ENCODE measurements at places on chromosomes 6 and 20. TPM values are rescaled to one million over a fixed set of nuclear protein-coding genes. Genes with fewer than 3 reads are reported as not detected.

Gene HSPA12B
- 0.72 TPM for polyA plus RNA-seq

Gene ASIP
- polyA plus RNA-seq = 0.62 TPM

Gene PRR18
- polyA plus RNA-seq = 0.29 TPM

Gene SPATA25
- 0.80 TPM for polyA plus RNA-seq

Gene CALHM5
- polyA plus RNA-seq = 0.44 TPM

Gene TP53INP2
- 14.5 TPM for polyA plus RNA-seq

Gene ADTRP
- polyA plus RNA-seq = 2.0 TPM

Gene MMP24
- polyA plus RNA-seq = 0.73 TPM

Gene FABP7
- not detected for polyA plus RNA-seq

Gene MPIG6B
- polyA plus RNA-seq = 0.15 TPM

Gene ANKRD6
- polyA plus RNA-seq = 3.5 TPM

Gene DDR1
- polyA plus RNA-seq = 1.2 TPM

Gene C6orf132
- 0.07 TPM for polyA plus RNA-seq

Gene EPPIN
- polyA plus RNA-seq = not detected

Gene SOX18
- 5.8 TPM for polyA plus RNA-seq

Gene CYP39A1
- polyA plus RNA-seq = 29.8 TPM

Gene PI16
- polyA plus RNA-seq = 0.12 TPM

Gene NMBR
- polyA plus RNA-seq = not detected

Gene BMP6
- polyA plus RNA-seq = 3.8 TPM

Gene LGSN
- 0.19 TPM for polyA plus RNA-seq

Gene PLAGL1
- 1.3 TPM for polyA plus RNA-seq

Gene DSP
- polyA plus RNA-seq = 25.0 TPM

Gene MCHR2
- not detected for polyA plus RNA-seq

Gene OCSTAMP
- polyA plus RNA-seq = not detected

Gene SNAI1
- 3.4 TPM for polyA plus RNA-seq

Gene AGER
- 0.91 TPM for polyA plus RNA-seq

Gene PBOV1
- polyA plus RNA-seq = not detected

Gene PRND
- not detected for polyA plus RNA-seq
